ENCODE measurements at places on chromosomes 11 and 22.

DNA sequence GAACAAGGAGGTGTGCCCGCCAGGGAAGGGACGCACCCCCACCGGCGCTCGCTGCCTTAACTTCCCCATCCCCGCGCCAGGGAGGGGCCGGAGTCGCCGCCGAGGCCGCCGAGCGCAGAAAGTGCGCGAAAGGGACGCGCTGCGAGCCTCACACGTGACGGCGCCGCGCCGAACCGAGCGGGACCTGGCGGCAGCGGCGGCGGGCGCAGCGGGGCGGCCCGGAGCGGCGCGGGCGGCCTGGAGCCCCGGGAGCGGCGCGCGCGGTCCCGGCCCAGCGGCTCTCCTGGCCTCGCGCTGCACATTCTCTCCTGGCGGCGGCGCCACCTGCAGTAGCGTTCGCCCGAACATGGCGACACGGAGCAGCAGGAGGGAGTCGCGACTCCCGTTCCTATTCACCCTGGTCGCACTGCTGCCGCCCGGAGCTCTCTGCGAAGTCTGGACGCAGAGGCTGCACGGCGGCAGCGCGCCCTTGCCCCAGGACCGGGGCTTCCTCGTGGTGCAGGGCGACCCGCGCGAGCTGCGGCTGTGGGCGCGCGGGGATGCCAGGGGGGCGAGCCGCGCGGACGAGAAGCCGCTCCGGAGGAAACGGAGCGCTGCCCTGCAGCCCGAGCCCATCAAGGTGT lies at the start of gene SORL1:
TSS of gene SORL1 (plus strand) at position 329 of the 623 bp plus-strand sequence. CDS start at position 347, 18 bp downstream.
- DNase-seq: peak; percentile 65

DNA sequence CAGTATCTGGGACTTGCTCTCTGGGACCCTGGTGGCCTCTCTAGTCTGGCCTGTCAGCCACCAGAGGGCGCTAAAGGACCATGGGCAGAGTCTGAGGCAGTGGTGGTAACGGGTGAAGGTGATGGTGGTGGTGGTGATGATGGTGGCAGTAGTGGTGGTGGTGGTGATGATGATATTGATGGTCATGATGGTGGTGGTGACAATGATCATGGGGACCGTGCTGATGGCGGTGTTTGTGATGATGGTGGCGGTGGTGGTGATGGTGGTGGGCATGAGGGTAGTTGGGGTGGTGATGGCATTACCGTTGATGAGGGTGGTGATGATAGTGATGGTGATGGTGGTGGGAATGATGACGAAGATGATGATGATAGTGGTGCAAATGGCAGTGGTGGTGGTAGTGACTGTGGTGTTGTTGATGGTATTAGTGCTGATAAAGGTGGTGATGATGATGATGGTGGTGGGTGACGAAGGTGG lies 16.0 kb downstream of the TRPM5 start:
- peak; percentile 80 for DNase-seq

GRCh38 chr22:49372530-49373288 lies 455.0 kb downstream of the BRD1 start:
- DNase-seq: no peak

GRCh38 chr22:44259366-44260215 lies 53.2 kb downstream of the SHISAL1 start:
- DNase-seq: no peak

DNA sequence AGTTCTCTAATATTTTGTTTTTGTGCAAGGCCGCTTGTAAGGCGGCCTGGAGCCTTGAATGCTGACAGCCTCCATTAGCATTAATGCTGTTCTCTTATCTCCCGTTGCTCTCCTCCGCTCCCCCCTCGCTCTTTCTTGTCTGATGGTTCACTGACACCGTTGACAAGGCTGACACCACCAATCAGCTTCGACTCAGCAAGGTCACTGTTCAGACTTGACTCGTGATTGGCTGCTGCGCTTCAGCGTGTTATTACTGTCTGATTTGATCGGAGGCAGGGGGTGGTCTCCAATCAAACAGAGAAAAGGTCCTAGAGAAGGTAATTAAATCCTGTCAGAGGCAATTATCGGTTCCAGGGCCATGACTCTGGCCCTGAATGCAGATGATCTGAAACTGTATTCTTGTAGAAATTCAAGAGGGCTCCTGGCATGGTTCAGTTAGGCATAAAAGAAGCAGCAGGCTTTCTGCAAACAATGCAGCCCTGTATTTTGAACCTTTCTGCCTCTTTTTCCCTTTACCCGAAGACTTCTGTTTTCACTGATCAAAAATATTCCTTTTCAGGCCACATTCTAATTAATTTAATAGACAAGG lies 49.3 kb upstream of the MPPED2 start:
- DNase-seq: no peak

DNA sequence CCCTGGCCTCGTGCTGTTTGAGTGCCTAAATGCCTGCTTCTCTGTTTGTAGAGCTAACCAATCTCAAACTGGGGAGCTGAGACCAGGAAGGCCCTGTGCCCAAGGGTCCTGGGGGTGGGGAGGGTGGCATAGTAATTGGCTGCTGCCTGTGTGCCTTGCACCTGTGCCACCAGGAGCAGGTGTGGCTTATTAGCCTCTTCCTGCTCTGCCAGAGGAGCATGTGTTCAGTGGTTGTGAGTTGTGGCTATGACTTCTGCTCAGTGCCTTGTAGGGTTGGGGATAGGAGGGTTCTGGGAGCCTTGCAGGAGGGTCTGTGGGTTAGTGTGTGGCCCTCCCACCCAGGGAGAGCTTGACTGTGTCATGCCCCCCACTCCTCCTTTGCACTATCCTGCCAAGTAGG lies 109.2 kb downstream of the ZBTB16 start:
- DNase-seq: no peak

DNA sequence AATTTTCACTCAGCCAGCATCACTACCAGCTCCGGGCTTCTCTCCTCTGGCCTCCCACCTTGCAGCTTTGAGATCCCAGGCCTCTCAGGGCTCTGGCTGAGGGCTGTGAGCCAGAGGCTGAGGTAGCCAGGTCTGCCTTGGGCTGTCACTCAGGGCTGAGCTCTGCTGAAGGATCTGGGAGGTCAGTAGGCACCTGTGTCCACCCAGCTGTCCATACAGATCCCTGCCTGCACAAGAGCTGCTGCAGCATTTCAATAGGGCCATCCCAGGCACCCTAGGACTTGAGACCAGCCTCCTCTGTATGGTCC lies 12.6 kb downstream of the KCNQ1OT1 start:
- DNase-seq: no peak

GRCh38 chr11:127996825-127997224 lies 590.5 kb downstream of the ETS1 start:
- no peak for DNase-seq

DNA sequence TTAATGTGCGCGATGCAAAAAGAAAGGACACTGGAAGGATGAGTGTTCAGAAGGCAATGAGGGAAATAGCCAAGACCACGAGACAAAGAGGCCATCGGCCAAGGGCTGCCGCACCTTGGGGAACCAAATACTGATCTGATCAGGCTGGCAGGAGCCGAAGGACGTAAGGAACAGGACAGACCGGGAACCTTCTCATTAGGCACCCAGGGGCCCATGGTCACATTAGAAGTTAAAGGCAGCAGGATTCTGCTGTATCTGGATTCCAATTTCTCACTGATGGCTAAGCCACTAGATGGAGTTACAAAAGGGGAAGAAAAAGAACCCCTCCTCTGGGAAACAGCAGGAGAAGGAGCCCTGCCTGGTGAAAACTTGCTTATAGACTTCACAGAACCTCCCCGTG lies 28.8 kb upstream of the CPT1A start:
- DNase-seq: no peak

DNA sequence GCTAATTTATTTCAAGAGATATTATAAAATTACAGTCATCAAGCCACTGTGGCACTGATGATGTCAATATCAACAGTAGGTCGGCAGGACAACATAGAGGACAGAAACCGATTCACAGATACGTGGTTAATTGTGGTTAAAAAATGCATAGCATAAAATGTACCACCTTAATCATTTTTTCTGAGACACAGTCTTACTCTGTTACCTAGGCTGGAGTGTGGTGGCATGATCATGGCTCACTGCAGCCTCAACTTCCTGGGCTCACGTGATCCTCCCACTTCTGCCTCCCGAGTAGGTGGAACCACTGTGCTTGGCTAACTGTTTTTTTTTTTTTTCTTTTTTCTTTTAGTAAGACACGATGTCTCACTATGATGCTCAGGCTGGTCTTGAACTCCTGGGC lies 21.0 kb upstream of the TOLLIP start:
- no peak for DNase-seq

GRCh38 chr22:20523086-20523983 lies 15.9 kb downstream of the MED15 start:
- no peak for DNase-seq

- peak; percentile 76 for DNase-seq
Measured at GRCh38 chr11:67356864-67357561, 3.7 kb upstream of the POLD4 start.

GRCh38 chr11:8081591-8082250 lies 710 bp downstream of the TUB start:
- no peak for DNase-seq

DNA sequence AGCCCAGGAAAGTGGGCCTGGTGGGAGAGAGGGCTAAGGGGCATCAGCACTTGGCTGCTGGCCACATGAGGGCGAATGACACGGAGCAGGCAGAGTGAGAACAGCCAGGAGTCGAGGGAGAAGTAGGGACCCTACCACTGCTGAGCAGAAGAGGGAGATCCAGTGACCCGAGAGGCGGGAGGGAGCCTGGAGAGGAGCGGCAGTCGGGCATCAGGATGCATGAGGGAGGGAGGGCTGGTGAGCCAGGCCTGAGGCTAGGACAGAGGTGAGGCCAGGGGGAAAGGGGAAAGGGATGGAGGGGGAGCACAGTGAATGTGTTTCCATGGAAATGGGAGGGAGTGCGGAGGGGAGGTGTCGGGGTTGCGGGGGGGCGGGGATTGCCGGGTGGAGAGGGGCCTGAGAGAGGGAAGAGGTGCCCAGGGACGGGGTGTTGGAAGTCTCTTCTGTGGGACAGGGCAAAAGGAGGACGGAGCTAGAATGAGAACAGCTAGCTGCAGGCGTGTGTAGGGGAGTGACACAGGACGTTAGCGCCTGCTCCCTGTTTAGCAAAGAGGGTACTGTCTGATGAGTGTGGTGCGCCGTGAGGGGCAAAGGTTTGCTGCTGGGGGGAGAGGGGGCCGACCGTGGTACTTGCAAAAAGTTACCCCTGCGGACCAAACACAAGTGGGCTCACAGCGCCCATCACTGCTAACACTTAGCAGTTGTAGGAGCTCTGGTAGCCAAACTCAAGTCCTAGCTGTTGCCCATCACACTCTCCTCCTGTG lies 37.1 kb upstream of the WNT11 start:
- no peak for DNase-seq

GRCh38 chr11:75773595-75774353 lies 5.2 kb downstream of the DGAT2 start:
- no peak for DNase-seq

DNA sequence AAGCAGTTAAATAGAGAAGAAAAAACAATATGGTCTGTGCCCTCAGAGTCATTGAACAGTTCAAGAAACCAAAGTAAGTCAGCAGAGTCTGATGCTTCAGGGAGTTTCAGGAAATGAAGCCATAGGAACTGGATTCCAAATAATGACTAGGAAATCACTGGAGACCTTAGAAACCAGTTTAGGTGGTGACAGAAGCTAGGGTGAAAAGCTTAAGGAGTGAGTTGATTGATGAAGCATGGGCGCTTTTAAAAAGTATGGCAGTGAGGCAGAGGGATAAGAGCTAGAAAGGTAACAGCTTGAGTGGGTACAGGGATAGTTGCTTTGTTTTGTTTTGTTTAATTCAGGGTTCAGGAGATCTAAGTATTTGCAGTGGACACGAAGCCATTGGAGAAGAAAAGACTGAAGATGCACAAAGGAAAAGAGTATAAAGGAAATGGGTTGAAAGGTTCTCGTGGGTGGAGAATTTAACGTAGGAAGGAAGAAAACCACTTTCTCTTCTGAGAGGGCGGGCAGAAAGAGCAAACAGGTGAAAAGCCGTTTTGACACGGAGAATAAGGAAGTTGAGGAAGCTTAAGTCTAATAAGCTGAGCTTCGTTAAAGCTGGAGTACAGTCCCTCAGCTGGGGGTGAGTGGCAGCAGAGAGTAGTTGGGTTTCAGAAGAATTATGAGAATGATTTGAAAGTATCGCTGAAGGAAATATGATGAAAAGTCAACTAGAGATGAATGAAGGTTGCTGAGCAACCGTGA lies 14.8 kb downstream of the SGSM3 start:
- DNase-seq: peak; percentile 49

DNA sequence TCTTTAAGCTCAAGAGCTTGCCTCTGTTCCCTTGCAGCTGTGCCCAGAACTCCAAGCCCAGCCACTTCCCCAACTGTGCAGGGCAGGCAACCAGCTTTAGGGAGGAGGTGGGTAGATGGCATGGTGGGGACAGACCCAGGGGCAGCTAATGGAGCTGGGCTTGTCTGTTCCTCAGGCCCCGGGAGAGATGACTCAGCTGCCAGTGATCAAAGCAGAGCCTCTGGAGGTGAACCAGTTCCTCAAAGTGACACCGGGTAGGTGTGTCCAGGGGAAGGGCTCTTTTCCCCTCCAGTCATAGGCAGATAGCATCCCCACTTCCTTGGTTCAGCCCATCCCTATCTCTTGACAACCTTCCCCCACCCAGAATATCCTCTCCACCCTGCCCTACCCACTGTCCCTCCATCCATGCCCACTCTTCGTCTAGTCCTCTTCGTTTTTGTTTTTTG lies 32.4 kb downstream of the CREB3L1 start:
- no peak for DNase-seq

DNA sequence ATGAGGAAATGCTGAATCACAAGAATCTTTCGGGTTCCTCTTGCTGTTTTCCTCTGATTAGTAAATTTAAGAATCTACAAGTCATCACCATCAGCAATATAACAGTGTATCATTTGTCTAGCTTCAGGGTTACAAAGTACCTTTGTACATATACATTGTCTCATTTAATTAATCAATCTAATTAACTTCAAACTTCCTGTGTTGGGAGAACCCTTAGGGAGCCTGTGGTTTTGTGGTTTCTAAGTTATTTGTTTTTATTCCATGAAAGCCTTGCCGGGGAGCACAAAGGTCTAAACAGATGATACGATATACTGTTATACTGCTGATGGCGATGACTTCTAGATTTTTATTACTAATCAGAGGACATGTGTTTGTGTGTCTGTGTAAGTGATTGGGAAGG lies 41.0 kb downstream of the TIMP3 start:
- DNase-seq: no peak

DNA sequence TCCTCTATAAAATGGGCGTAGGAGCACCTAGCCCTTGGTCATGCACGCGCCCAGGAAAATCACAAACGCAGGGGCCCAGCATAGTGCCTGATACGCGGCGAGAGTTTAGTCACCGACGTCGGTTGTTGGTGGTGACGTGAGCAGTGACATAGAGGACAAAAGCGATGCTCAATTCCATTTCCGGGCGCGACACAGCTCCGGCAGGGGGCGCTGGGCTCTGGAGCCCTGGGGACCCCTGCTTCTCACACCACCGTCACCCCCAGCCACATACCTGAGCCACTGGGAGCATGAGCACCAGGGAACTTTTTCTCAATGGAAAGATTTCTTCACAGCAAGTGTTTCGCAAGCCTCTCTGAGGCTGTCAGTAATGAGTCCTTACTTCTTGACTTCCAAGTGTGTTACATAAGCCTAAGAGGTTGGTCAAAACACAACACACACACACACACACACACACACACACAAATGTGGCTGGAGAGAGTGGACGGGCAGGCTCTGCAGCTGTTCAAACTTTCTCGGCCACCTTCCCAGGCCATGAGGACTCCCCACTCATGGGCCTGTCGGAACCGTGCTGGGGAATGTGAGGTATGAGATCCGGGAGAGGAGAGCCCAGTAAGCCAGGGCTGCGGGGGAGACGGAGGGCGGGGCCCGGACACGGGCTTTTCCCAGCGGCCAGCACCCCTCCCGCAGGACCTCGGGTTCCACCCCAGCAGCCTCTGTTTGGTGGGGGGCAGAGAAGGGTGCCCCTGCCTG lies 36.9 kb upstream of the LINC01488 start:
- DNase-seq: no peak

- DNase-seq: no peak
Measured at GRCh38 chr11:22742157-22742613, 75.8 kb downstream of the GAS2 start.

Data from naive thymus-derived CD8-positive, alpha-beta T cell (primary cell).